ENCODE measurements at places on chromosomes 16 and 17.
A peak's percentile ranks its signal among the peaks of the same experiment; 100 is the strongest.

DNA sequence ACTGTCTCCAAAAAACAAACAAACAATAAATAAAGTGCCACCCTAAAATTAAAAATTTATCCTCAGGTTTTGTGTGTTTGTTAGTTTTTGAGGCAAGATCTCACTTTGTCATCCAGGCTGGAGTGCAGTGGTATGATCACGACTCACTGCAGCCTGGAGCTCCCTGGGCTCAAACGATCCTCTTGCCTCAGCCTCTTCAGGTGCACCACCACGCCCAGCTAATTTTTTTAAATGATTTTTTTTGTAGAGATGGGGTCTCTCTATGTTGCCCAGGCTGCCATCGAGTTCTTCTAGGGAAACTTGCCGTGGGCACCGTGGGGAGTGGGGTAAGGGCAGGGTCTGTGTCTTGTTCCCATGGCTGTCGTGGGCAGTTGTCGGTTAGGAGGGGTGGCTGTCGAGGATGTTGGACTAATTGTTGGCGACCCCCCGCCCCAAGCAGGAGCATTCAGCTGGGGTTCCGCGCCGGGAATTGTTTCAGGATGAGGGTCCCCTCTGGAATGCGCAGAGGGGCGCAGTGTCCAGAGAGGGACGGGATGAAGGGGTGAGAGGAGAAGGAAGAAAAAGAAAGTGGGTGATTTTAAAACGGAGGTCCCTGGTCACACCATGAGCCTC is 1.1 kb upstream of the RNF213 start:
- DNase-seq, result no peak

DNA sequence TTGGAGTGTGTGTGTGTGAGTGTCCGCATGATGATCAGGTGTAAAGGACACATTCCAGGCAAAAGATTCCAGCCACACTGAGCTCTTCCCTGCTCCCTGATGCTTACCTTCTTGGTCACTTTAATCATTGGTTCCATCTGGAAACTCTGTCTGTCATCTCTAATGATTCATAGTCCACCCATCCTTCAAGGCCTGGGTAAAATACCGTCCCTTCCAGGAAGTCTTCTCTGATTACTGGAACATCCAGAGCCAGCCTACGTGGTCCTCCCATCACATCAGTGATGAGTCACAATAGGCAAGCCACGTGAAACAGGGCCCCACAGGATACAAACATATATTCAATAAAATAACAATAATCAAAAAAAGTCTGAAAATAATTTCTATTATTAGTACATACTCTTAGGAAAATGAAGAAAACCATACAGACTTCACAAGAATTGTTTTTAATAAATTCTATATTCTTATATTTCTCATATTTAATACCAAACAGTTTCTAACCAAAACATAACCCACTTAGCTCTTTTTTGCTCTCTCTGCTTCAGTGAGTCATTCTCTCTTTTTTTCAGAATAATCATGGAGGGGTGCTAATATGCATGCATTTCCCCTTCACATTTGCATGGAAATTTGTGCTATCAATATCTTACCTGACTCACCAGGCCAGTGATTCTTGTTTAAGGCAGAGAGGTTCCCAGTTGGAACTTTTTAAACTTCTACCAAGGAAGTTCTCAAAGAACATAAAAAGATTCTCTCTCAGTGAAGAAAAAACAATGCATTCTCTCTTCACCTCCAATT is 263.2 kb downstream of the TOX3 start:
- no peak for DNase-seq

- no peak for DNase-seq
These were observed 59.2 kb downstream of the CDK5R1 start for GRCh38 chr17:32546031-32546444.

- peak; percentile 80 for DNase-seq
These were observed 16.8 kb downstream of the NQO1 start for GRCh38 chr16:69709456-69710084.

DNA sequence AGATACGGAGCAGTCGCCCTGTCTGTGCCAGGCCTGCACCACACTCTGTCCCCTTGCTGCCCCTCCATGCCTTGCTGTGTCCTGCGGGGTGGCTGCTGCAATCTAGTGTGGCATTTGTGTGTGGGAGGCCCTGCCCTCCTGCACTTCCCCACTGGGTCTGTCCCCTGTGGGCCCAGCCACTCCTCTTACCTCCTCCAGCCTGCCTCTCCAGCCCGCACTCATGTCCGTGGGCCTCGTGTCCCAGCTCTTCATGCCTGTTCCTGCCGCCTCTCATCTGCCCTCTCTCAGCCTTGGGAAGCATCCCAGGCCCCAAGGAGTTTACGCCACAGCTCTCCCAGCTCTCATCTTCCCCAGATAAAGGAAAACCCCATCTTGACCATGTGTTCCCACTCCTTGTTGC is 26.6 kb downstream of the CRAMP1 start:
- no peak for DNase-seq

GRCh38 chr16:27347930-27348685 is 34.3 kb downstream of the IL4R start:
- DNase-seq, result no peak

GRCh38 chr17:63309021-63309420 is 137.1 kb downstream of the CYB561 start:
- peak; percentile 71 for DNase-seq

- DNase-seq, result no peak
These were observed 88.4 kb upstream of the ATF7IP2 start for GRCh38 chr16:10297341-10298006.

- DNase-seq, result peak; percentile 25
These were observed 257.7 kb upstream of the FOXF1 start for GRCh38 chr16:86252596-86252995.

DNA sequence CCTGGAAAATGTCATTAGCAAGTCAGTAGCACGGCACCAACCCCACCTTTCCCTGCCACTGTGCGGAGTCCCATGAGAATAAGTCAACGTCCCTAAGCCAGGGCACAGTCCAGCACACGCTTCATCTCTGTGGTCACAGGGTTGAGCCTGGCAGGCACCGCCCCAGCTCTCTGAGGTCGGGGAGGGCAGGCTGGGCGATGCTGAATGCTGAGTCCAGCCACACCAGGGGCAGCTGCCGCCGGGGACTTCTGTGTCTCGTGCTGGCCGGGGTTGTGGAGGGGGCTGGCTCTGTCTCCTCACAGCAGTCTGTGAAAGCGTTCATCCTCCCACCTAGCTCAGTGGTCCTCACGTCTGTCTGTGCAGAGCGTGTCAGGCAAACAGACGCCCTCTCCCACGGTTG is 53.2 kb downstream of the BANP start:
- DNase-seq, result no peak

DNA sequence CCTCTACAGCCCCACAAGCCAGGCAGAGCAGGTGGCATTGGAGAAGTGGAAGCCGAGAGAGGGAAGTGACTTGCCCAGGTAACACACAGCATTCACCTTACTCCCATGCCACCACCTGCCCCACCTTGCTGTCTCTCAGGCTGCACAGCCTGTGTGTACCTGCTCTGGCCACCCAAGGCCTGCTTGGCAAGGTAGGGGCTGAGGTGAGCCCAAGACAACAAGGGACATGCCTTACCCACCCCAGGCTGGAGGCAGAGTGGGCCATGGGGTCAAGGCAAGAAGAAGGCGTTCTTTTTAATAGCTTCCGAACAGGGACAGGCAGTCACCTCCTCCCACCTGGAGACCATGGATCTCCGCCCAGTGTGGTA is 40.1 kb downstream of the IRX3 start:
- no peak for DNase-seq

GRCh38 chr16:89867918-89868317 is 5.5 kb upstream of the TCF25 start:
- DNase-seq, result no peak

GRCh38 chr16:51163894-51164566 is 13.0 kb upstream of the SALL1 start:
- no peak for DNase-seq

GRCh38 chr16:84247331-84247730 is 7.5 kb upstream of the KCNG4 start:
- no peak for DNase-seq

- no peak for DNase-seq
These were observed 3.7 kb downstream of the NCOR1 start for GRCh38 chr17:16211590-16211989.

- no peak for DNase-seq
These were observed 4.3 kb upstream of the CYBA start for GRCh38 chr16:88655053-88655732.

GRCh38 chr16:24010440-24011089 is 174.8 kb downstream of the PRKCB start:
- DNase-seq, result peak; percentile 69

DNA sequence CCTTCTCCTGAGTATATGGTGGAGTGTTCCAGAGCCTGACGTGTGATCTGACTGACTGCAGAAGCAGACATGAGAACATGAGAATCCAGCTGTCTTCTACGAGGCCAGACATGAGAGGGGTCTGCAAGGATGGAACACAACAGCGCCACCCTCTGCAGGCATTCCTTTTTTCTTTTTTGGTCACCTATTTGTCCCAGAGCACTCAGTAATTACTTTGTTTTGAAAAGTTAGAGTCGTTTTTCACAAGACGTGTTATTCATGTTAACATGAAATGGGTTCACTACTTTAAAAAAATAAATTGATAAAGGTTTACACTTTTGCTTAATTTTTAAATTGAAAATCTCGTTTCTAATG is 43.8 kb upstream of the ATP2A3 start:
- no peak for DNase-seq

DNA sequence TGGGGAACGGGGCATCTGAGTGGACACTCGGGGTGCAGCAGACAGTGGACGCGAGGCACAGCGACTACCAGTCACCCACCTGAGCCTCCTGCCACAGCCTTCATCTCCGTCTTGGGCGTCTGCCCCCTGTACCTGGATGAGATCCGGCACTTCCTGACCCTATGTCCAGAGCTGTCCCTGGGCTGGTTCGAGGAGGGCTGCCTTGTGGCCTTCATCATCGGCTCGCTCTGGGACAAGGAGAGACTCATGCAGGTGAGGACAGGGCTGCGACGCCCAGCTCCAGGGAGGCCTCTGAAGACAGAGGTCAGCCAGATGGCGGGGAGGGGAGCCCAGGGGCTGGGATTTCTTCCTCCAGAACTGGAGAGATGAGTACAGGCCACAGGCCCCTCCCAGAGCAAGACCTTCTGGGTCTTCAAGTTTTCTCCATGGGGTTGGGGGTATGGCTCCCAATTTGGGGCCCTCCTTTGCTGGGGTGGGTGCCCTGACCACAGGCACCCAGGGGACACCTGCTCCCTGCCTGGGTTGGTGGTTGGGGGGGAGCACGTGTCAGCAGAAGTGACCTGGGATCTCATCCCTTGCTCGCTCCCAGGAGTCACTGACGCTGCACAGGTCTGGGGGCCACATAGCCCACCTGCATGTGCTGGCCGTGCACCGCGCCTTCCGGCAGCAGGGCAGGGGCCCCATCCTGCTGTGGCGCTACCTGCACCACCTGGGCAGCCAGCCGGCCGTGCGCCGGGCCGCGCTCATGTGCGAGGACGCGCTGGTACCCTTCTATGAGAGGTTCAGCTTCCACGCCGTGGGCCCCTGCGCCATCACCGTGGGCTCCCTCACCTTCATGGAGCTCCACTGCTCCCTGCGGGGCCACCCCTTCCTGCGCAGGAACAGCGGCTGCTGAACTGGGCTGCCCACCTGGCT is 1.9 kb downstream of the AANAT start:
- no peak for DNase-seq

DNA sequence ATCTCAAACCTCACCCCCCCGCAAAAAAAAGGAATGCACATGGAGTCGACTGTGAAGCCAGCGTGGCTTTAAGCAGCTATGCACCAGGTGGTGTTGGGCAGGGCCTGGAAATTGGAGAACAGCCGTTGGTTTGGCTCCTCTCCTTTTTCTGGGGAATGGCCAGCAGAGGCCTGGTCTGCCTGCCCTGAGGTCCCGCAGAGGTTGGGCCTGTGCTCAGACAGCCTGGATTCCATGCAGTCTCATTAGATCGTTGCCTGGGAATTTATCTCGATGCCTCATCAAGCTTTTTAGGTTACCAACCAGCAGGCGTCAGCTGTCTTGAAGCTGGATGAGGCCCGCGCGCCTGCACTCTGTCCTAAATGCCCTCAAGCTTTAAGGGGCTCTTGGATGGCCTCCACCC is 9.8 kb downstream of the SLC12A3 start:
- DNase-seq, result peak; percentile 40

- no peak for DNase-seq
These were observed 6.8 kb upstream of the CCL3L1 start for GRCh38 chr17:36203335-36203734.

DNA sequence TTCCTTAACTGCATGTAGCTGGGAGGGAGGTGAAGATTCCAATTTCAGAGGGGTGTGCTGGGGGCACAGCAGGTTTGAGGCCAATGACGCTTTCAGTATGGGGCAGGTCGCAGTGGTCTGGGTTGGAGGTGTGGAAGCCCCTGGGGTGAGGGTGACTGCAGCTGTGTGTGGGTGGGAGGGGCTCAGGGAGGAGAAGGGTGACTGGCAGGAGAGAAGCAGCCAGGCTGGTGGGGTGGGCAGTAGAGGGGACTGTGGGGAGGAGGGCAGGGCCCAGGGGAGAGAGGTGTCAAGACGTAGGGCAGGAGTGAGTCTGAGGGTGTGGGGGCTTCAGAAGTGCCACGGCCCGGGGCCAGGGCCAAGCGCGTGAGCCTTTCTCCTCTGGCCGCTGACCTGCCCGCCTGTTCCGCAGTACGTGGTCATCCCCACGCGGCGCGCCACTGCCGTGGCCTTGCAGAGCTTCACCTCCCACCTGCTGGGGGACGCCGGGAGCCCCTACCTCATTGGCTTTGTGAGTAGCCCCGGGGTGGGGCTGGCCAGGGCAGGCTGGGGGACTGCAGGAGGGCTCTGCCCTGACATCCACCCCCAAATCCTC is 19.4 kb downstream of the MYBBP1A start:
- DNase-seq, result no peak

DNA sequence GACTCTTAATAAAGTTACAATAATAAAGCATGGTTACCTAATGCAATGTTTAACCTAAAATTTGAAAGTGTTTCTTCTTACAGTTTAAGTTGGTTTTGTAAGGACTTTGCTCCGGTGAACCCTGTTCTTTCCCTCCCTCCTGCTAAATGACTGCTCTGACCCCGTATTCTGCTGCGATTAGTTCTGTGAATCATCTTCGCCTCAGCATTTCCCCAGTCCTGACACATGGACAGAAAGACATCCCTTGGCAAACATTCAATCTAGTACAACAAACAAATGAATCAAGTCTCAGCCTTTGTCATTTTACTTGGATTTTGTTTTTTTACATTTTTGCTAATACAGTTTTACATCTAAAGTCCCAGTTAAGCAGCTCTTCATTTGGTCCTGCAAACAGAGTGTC is 15.4 kb downstream of the KCNJ2 start:
- DNase-seq, result peak; percentile 18

DNA sequence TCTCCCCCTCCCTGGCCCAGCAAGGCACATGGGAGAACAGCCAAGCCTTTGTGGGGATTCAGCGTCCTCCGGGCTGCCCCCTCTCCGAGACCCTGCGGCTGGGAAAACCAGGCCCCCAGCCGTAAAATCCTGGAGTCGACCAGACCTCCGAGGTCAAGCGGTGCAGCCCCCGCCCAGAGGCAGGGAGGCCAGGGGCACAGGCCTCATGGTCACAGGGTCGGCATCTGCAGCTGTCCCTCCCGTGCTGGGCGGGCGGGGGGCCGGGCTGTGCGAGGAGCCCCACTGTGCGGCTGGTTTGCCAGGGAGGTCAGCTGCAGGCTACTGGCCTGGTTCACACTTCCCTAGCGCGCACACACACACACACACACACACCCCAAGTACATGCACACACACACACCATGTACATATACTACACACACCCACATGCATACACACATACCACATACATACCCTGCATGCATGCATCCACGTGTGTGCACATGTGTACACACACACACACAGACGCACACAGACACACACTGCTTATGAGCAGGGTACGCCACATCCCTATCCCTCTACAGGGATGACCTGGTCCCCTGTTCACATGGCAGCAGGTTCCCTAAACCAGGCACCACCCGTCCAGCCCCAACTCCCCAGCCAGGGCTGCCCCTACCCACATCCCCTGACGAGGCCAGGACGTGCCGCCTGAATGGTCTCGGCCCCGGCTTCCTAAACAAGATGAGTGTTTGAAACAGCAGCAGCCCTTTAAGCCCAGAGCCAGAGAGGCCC is 108.9 kb upstream of the CIBAR2 start:
- DNase-seq, result no peak
